ENCODE measurements at places on chromosomes 4 and X.

- DNase-seq = no peak
Observed at GRCh38 chr4:71587995-71588394, 195.9 kb downstream of the GC start.

DNA sequence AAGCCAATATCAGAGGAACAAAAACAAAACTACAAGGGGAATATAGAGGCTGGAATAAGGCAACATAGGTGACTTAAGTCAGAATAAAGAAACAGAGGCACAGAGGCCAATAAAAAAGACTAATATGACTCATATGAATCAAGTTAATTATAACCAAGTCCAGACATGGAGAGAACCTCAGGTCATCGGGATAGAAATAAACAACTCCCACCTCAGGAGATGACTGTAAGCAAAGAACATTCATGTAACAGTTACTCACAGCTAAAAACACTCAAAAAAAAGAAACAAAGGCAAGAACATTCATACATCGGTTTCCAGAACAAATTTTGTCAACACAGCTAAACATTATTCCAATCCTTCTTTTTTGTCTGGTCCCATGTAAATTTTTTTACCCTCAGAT is 60.3 kb upstream of the RXFP1 start:
- no peak for DNase-seq

DNA sequence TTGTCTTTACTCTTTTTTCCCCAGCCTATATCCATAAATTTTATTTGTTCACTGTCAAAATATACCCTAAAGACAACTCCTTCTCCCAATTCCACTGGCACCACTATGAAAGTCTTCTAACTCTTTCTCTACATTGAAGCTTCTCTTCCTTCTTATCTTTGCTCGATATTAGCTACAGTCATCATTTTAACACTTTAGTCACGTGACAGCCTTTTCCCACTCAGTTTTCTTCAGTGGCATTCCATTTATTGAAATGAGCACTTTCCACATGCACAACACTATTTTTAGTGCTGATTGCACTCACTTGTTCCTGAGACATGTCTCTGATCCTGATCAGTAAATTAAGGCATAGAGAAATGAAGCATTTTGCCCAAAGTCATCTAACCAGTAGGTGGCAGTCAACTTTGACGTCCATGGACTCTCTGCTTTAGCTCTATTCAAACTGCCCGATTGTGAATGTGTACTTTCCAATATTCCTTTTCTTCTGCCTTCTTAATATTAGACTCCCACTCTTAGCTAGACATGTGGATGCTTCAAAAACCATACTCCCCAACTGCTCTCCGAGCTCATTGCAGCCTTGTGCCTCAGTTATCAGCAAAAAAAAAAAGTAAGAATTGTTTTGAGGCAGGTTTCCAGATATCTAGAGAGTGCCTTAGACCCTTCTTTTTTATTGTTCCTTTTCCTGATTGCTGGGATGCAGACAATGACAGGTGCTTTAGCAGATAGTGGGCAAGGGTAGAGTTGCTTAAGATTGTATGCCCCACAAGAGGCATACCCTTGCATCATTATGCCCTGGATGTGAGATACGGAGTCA is 394.4 kb upstream of the ADGRL3 start:
- DNase-seq = peak; percentile 40

GRCh38 chr4:123593655-123594054 is 197.1 kb downstream of the SPRY1 start:
- DNase-seq = no peak

DNA sequence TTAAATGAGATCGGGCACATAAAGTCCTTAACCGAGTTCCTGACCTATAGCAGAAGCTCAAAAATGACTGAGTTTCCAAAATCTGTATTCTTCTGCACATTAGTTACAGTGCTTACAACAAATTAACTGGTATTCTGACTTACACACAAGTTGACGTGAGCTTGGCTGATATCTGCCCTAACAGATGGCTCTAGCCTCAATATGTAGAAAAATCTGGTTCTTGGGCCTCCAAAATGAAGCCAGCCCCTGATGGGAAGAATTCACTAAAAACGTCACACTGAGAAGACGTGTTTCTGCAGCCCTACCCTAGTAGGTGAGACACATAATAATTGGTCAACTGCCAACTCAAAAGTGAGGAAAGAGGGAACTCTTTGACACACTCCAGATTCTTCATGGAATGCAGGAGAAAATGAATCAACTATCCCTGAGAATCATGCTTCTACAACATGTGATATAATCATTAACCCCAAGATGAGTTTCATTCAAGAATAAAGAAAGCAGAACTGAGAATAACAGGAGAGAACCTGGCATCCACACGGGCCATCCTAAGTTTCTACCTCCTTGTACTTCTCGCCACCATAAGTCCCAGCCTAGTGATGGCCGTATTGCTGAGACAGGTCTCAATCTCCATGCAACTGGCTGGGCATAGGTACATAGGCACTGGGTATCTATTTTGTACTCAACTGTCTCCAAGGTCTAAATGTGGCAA is 8.2 kb downstream of the STX18 start:
- no peak for DNase-seq

DNA sequence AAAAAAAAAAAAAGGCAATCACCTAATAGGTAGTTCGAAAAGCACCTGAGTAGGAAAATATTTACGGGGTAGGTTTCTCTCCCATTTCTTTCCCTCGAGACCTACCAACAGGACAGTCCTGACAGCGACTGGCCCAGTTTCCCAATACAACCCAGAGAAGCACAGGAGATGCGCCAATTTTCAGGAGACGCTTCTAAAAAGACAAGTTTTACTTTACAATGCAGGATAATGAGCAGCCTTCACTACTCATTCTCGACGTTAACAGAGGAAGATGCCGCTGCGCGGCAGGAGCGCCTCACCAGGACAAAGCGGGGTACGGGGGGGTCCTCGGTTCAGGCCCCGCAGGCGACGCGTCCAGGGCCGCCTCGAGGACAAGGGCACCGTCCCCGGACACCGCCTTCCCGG is 708 bp downstream of the BCLAF3 start:
- peak; percentile 4 for DNase-seq

DNA sequence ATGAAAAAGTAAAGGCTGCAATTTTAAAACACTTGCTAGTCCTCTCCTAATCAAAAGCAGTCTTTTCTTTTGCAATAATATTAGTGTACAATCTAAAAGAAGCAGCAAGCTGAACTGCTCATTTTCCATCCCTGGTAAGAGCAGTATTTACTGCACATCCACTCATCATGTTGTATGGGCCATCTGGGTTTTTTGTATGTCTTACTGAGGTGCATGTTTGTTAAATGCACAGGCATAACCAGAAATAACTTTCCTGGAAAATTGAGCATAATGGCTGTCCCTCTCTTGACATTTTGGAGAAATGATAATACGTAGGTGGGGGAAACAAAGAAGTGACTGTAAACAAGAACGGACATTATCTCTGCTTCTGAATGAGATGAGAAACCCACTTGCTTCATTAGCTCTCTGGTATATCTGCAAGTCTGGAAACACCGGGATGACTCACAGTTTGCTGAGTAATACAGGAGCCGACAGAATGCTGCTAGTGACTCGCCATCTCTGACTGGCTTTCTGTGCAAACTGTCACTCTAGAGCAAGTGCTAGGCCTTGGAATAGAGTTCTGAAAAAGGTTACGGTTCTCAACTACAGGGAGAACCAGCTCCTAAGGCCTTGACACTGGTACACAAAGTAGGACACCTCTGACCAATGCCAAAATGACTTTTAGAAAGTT is 85.7 kb upstream of the MTM1 start:
- peak; percentile 28 for DNase-seq

DNA sequence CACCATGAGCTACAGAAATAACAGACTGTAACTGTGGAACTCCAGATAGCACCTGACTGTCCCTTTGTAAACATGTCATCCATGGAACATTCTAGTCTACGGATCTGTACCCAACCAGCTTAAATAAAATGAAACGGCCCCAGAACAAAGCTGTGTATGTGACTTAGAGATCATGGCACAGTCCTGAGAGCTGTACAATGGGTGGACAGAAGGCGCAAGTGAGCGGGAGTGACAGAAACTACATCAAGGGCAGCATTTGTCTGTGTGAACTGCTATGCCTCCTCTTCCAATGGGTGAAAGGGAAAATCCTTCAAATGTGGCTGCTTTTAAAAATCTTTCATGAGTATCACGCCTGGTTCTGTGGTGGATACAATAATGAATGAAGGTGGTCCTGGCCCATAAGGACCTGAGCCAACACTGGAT is 72.5 kb downstream of the FAT1 start:
- DNase-seq = peak; percentile 16

DNA sequence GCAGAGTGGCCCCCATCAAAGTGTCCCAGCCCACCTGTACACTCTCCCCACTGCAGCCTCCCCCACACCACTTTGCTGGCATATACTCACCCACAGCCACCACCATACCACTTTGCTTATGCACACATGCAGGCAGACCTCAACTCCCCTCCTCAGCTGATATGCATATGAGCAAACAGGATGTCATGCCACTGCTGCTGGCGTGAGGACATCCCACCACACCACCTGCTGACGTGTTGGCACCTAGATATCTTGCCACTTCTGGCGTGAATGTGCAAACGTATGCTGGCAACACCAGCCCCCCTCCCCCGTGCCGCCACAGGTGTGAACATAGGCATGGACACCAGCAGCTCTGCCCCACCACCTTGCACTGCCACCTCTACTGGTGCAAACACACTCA is 22.4 kb upstream of the MAGEA8 start:
- DNase-seq = no peak

DNA sequence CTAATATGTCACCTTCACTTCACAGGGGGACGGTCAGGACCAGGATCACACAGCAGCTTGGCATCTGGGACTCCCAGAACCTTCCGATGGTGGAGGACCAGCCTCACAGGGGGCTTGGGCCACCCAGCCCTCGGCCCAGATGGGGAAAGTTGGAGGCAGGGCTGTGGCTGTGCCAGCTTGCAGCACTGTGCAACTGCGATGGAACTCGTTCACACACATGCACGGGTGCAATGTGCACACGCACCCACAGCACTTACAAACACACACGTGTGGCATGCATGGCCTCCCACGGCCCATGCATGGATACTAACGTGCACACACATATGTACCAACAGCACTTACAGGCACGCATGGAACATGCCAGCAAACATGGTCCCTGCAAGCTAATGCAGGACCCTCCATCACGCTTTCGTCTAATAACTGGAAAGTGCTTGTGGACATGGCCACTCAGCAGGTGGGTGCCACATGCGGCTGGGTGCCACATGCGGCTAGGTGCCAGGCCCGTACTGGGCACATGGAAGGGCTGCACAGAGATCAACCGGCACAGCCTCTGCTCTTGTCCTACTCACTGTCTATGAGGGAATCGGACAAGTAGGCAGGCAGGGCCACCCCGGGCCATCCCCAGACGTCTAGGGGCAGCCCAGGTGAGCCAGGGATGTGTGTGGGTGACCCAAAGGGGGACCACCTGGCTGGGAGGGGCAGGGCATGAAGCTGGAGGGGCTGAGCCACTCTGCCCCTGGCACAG is 63.2 kb downstream of the ADRA2C start:
- no peak for DNase-seq

DNA sequence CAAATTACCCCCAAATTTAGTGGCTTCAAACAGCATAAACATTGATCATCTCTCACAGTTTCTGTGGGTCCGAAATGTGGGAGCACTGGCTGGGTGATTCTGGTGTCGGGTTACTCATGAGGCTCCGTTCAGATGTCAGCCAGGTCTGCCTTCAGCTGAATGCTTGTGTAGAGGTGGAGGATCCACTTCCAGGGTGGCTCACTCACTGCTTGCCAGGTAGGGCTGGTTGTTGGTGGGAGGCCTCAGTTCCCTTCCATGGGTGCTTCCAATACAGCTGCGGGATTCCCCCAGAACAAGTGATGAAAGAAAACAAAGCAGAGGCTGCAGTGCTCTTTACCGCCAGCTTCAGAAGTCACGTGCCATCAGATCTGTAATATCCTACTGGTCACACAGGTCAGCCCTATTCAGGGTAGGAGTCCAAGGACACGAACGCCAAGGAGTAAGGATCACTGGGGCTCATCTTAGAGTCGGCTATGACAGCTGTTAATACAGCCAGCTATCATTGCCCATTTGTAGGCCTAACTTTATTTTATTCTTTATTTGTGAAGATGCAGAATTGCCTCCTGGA is 1.1 kb upstream of the SMIM43 start:
- DNase-seq = no peak

GRCh38 chr4:138492176-138492575 is 250.0 kb upstream of the SLC7A11 start:
- DNase-seq = no peak

GRCh38 chrX:72125331-72126047 is 6.2 kb downstream of the RTL5 start:
- no peak for DNase-seq

- no peak for DNase-seq
Observed at GRCh38 chrX:153938226-153938786, 3.5 kb upstream of the NAA10 start.

- no peak for DNase-seq
Observed at GRCh38 chrX:57178605-57179004, 41.4 kb upstream of the SPIN2A start.

DNA sequence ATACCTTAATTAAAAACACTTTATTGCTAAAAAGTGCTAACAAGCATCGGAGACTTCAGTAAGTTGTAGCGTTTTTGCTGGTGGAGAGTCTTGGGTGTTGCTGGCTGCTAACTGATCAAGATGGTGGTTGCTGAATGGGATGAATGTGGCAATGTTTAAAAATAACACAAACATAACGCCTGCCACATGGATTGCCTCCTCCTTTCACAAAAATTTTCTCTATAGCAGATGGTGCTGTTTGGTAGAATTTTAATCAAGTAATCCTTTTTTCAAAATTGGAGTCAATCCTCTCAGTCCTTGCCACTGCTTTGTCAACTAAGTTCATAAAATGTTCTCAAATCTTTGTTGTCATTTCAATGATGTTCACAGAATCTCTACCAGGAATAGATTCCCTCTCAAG is 466.8 kb upstream of the TECRL start:
- peak; percentile 37 for DNase-seq

- no peak for DNase-seq
Observed at GRCh38 chrX:137234651-137235402, 201.0 kb upstream of the GPR101 start.

GRCh38 chr4:92952426-92952825 is 648.7 kb downstream of the GRID2 start:
- no peak for DNase-seq

DNA sequence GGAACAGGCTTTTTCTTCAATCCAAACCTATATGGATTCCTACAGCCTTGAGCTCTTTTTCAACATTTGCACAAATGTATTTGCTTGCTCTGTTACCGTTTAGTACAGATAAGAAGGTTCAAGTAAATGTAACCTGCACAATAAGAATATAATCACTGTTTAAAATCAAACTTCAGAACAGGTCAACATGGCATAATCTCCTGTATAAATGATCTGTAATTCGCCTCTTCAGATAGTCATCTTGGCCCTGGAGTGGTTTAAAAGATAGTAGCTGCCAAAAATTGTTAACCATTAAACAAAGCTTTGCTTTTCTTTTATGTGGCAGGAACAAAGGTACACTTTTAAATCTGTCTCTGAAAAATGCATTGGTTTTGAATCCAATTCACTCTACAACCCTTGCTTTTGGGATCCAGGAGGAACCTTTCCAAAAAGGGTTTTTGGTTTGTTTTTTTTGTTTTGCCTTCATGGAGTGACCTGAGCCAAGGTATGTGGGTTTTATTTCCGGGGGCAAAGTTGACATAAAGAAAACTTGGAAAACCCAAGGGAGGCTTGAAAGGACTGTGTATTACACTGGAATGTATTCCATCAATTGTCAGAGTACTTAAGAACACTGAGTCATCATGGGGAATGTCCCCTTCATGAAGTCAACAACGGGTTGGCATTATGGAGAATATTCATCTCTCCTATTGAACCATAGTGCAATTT is 210.4 kb upstream of the HCCS start:
- no peak for DNase-seq
